ENCODE measurements at places on chromosomes 3 and 15.

DNA sequence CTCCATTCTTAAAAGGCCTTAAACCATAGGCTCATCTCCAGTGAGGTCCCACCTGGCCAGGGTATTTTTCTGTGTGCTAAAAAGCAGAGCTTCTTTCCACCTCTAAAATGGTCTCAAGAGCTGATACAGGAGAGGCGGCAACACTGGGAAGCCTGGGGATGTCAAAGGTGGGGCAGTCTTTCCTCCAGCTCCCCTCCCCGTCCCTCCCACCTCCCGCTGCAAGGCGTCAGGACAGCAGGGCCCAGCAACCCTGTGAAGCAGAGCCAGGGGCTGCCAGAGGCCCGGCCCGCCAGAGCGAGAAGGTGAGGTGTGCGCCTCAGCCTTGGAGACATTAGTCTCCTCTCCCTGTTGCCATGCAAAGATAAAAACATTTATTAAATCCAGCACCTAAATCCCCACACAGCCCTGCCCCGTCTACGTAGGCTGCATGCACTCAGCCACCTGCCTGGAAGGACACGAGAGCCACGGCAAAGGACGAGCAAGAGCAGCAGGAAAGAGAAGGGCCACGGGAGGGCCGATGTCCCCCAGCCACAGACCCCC lies 75.6 kb downstream of the FAM174B start:
- no peak for DNase-seq

DNA sequence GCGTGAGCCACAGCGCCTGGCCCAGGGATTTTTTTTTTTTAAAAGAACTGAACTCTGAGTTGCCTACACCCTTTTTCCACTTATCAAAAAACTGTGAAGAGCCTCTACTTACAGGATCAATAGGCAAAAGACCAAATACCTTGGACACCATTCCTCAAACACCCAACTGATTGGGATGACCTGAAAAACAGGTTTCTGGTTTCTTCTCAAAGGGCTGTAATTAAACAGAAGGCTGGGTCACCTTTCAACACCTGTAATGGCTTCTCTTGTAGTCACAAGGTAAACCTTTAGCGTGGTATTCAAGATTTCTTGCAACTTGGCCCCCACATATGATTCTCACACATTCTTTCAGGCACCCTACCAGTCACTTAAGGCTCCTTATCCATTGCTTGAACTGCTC lies 38.4 kb upstream of the PLXND1 start:
- no peak for DNase-seq

GRCh38 chr3:64462203-64462602 lies 225.6 kb downstream of the ADAMTS9 start:
- DNase-seq, result no peak

DNA sequence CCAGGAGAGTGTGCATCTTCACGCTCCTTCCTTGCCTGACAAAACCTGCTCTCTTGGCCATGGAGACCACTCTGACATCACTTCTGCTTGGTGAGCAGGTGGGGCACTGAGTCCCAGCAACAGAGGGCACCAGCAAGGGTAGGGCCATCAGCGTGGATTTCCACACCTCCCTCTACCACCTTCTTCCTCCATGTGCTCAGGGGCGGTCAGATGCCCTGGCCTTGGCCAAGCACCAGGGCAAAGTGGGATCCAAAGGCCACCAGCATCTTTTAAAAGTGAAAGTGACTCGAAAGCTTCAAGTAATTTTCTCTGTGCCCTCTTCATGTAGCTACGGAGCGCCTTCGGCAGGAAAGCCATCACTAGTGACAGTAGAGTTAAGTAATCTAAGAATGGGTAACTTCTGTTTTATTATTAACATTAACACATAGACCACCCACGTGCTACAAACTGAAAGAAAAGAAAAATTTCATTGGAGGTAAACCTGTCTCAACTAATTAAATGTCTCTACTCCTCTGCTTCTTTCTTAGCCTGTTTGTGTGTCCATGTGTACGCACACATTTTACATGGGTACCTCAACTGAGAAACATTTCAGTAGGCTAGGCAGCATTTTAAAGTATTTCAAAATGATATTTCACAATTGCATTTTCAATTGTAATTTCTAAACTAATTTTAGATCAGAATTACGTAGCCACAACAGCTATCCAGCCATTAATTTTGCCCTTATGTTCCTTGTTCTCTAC lies 57.9 kb downstream of the CHSY1 start:
- DNase-seq, result no peak

- DNase-seq, result no peak
Measured at GRCh38 chr3:148958696-148959095, 32.6 kb upstream of the GYG1 start.

- no peak for DNase-seq
Measured at GRCh38 chr15:48388910-48389309, 57.7 kb downstream of the DUT start.

GRCh38 chr15:38148471-38148870 lies 104.2 kb upstream of the SPRED1 start:
- DNase-seq, result no peak

- DNase-seq, result no peak
Measured at GRCh38 chr3:8657804-8658305, 13.3 kb upstream of the SSUH2 start.

DNA sequence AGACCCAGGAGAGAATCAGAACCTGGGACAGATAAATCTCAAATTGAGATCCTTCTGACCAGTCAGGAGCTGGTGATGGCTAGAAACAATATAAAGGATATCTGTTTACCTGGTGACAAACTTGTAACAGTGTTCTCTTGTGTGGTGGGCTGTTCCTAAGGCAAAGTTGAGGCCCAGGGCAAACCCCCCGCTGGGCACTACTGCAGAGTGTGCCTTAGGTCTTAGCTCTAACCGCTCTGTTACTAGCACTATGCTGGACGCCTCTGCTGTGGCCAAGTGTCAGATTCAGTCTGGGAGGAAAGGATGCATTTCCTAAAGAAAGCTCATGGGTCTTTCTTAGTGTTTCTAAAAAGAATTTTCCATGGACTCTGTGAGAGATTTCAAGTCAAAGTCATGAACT lies 146.5 kb upstream of the MEIS2 start:
- no peak for DNase-seq

- DNase-seq, result no peak
Measured at GRCh38 chr15:61227269-61227949, 1.7 kb downstream of the RORA start.

GRCh38 chr3:178397202-178397601 lies 139.0 kb upstream of the KCNMB2 start:
- DNase-seq, result no peak

DNA sequence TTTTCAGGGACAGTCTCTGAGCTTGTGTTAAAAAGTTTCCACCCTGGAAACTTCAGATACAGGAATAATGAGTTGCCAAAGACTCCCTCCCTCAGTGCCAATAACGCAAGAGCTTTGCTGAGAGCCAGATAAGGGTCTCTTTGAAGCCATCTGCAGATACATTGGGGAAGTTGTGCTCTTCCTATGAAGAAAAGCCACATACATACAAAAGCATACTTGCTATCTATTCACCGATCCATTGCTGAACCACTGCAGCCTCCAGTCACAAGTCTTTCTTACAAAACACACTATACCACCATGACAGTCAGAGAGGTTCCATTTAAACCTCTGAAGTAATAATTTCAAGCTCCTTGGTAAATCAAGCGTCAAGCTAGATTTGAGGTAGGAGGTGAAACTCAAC lies 10.0 kb upstream of the RETNLB start:
- DNase-seq, result no peak

GRCh38 chr15:25900431-25900830 lies 37.3 kb upstream of the ATP10A start:
- DNase-seq, result no peak

DNA sequence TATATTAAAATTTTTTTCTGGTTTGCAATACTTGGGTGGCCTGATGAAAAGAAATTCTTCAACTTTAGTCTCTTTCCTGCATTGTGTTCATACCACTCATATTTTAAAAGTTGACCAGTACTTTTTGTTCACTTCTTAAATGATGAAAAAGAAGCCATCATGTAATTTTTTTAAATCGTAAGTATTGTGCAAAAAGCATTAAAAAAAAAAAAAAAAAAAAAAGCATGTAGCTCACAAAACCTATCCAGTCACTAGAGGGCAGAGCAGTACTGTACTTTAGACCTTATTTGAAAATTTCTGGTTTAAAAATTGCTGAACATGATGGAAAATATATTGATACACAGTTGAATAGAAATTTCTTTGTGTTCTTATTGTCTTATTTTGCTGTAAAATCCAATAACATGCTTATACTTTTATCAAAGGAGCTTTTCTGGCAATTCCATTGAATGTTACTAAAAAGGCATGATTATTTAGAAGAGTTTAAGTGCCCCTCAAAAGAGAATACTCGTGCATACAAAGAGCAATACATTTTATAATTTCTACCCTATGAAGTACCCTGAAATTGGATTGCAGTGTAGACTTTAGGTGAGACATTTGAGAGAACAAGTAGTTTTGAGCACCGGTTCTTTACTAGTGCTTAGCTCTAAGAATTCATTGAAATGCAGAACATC lies 137.7 kb downstream of the BBX start:
- no peak for DNase-seq

DNA sequence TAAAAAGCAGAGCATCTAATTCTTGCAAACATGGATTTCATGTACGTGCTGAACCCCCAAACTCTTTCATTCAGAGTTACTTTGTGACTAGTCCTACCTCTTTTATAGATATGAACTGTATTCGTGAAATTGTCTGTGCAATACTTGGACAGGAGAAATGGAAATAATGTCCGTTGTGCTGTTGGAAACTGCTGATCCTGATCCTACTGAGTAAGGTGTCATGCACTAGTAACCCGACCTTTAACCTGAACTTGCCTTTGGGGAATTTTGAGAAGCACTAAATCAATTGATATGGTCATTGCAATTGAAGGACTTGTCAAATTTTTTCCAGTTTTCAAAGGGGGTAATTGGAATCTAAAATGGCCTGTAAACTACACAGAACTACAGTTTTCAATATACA lies 856.4 kb downstream of the ROBO1 start:
- DNase-seq, result no peak

- DNase-seq, result no peak
Measured at GRCh38 chr3:149414557-149415231, 37.2 kb upstream of the TM4SF1 start.

DNA sequence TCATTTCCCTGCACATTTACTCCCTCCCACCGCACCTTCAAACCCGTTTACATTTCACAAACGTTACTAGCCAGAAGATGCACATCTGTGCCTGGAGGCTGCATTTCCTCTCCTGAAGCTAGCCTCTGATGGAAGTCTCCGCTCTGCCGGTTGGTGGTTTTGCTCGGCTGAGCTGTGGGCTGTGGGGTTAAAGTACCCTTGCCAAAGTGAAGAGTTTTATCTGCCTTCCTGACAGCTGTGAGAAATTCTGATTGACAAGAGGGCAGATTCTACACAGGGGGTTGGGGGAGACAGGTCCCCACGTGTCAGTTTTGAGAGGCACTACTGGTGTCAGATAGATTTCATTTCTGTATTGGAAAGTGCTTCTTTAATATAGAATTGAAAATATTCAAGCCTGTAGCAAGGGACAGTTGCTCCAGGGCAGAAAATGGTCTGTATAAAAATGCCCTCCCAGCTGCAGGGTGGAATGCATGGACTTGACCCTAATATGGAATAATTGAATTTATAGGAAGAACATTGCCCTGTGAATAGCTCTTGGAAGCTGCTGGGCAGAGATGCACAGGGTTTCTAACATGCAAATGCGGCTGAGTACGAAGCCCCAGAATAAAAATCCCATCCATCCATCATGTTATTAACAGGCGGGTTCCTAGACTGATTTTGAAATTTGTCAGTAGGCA lies 201.1 kb upstream of the RGMA start:
- no peak for DNase-seq

GRCh38 chr15:31333820-31334219 lies 7.2 kb downstream of the KLF13 start:
- DNase-seq, result no peak

GRCh38 chr3:143881095-143881494 lies 32.8 kb upstream of the SLC9A9 start:
- DNase-seq, result no peak

DNA sequence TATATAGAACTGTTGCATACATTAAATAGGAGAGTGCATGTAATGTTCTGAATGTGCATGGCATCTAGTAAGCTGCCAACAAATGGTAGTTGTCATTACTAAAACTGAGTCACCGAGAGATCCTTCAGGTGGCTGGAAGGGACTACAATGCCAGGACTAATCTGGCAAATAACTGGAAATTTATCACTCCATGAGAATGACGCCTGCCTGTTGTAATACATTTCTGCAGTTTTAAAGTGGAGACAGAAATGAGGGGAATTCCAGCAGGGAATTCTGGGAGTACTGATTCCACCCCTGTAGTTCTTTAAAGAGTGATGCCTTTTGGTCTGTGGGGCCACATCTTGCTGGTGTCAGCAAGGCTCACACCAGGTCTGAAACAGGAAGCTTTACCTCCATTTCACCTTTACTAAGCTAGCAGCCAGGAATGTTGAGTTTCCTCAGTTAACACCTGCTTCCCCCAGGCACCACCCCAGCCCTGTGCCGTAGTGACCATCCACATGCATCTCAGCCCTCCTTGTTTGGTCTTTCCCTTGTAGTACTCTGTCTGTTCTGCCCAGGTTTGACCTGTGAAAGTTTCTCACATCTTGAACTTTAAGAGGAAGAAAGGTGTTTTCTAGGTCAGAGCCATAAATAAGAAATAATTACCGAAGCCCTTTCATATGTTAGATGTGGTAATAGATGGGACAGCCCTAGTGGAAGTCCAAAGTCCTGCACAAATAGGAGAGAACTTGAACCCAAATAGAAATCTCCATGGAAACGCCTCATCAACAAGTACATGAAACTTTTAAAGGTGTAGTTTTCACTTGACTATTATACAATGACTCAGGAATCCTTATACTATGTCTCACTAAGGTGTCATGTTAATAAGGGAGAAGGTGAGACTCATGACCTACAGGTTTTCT lies 56.7 kb upstream of the LMOD3 start:
- DNase-seq, result no peak

- DNase-seq, result no peak
Measured at GRCh38 chr15:58396181-58396580, 35.6 kb upstream of the LIPC start.

DNA sequence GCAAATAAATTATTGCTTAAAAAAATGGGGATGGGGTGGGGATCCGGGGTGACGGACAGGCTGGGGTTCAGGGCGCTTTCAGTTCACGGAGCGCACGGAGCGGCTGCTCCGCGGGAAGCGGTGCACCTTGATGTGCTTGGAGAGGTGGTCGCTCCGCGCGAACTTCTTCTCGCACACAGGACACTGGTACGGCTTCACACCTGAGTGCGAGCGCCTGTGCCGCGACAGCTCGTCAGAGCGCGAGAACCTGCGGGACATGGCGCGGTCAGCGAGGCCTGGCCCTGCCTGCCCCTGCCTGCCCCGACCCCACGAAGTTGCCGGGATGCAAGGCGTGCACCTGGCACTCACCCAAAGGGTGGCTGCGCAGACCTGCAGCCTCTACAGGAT lies 13.6 kb downstream of the KLF15 start:
- no peak for DNase-seq

DNA sequence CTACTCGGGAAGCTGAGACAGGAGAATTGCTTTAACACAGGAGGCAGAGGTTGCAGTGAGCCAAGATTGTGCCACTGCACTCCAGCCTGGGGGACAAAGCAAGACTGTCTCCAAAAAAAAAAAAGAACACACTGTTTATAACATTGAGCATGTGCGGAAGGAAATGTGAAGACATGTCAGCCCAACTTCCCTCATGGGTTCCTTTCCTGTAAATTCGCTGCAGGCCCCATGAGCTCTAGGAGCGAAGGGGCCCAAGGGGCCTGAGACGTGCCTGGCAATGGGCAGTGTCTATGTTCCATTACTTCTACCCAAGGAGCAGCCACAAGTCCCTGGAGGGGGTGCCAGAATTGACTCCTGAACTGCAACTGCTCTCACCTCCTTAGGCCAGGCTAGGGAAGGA lies 3.2 kb downstream of the PFKFB4 start:
- DNase-seq, result no peak

Data from NCI-H2081 treated with DMSO at 0.1 percent for 48 hours (cell line).